Cardiac septum (tissue), 1 donor: ENCODE measurements at places on chromosomes 12 and 14. TPM values are rescaled to one million over a fixed set of nuclear protein-coding genes. Genes with fewer than 3 reads are reported as not detected.

Gene LGR5
- total RNA-seq, result not detected

Gene LMNTD1
- 0.51 TPM for total RNA-seq

Gene FSCB
- not detected for total RNA-seq

Gene CACNA1C
- total RNA-seq, result 182 TPM

Gene SMOC1
- 0.22 TPM for total RNA-seq

Gene SEC23A
- 90.9 TPM for total RNA-seq

Gene LTBR
- 29.4 TPM for total RNA-seq

Gene CCDC38
- total RNA-seq, result not detected

Gene CLEC4D
- total RNA-seq, result 0.43 TPM

Gene TAS2R20
- 1.3 TPM for total RNA-seq

Gene CDCA4
- total RNA-seq, result 2.3 TPM

Gene MRPL51
- total RNA-seq, result 174 TPM

Gene OR4K5
- total RNA-seq, result not detected

Gene IGF1
- 20.1 TPM for total RNA-seq

Gene LHX5
- total RNA-seq, result not detected

Gene RFX4
- not detected for total RNA-seq

Gene KRT81
- total RNA-seq, result not detected

Gene TBX5
- 34.6 TPM for total RNA-seq

Gene CD163
- total RNA-seq, result 20.6 TPM

Gene MGAT4C
- total RNA-seq, result 0.59 TPM

Gene GPRC5D
- not detected for total RNA-seq

Gene CCDC184
- total RNA-seq, result 0.67 TPM

Gene TAS2R13
- 1.0 TPM for total RNA-seq

Gene TTC6
- 0.13 TPM for total RNA-seq

Gene KRT1
- total RNA-seq, result not detected

Gene SUPT16H
- 31.7 TPM for total RNA-seq

Gene B4GALNT1
- 11.1 TPM for total RNA-seq

Gene PPP4R4
- 0.30 TPM for total RNA-seq

Gene GNS
- 86.6 TPM for total RNA-seq

Gene ASIC1
- total RNA-seq, result 0.30 TPM

Gene KLRG1
- 3.1 TPM for total RNA-seq

Gene BCL2L2
- 48.2 TPM for total RNA-seq
